ENCODE measurements at places on chromosomes 6 and 20.

- DNase-seq, result no peak
Observed at GRCh38 chr6:48817333-48818051, 645.6 kb downstream of the MMUT start.

- DNase-seq, result no peak
Observed at GRCh38 chr6:7138046-7138531, 30.3 kb downstream of the RREB1 start.

- no peak for DNase-seq
Observed at GRCh38 chr6:121236984-121237383, 97.3 kb downstream of the TBC1D32 start.

- DNase-seq, result no peak
Observed at GRCh38 chr6:150269857-150270223, 99.0 kb upstream of the IYD start.

GRCh38 chr6:15481390-15482291 lies 181.2 kb downstream of the DTNBP1 start:
- no peak for DNase-seq

- DNase-seq, result no peak
Observed at GRCh38 chr20:54320148-54320607, 112.3 kb downstream of the PFDN4 start.
